Smooth muscle cell of bladder (primary cell): ENCODE measurements at places on chromosomes 6 and 20. TPM values are rescaled to one million over a fixed set of nuclear protein-coding genes. Genes with fewer than 3 reads are reported as not detected.

The AVP gene
- not detected in 2 replicates for total RNA-seq

The SLC22A7 gene
- total RNA-seq, result not detected in 2 replicates

The SIRPB2 gene
- total RNA-seq, result not detected in 2 replicates

The TSBP1 gene
- total RNA-seq, result not detected in 2 replicates

The OPN5 gene
- total RNA-seq, result not detected in 2 replicates

The VNN1 gene
- total RNA-seq, result under 0.01 and 0.09 TPM in 2 replicates
